ENCODE measurements at places on chromosomes 5 and 9. TPM values are rescaled to one million over a fixed set of nuclear protein-coding genes. Genes with fewer than 3 reads are reported as not detected.

Gene STX17
- total RNA-seq = 40.0 TPM

Gene SLC6A3
- not detected for total RNA-seq

Gene CD274
- total RNA-seq = 10.7 TPM

Gene CLIC3
- 4.6 TPM for total RNA-seq

Gene FIBCD1
- not detected for total RNA-seq

Gene CARTPT
- total RNA-seq = not detected

Gene C9orf153
- not detected for total RNA-seq

Gene PCDHA6
- total RNA-seq = not detected

Gene FAM221B
- not detected for total RNA-seq

Gene PCAT7
- not detected for total RNA-seq

Gene ANXA2R
- 31.9 TPM for total RNA-seq
